Stimulated activated CD4-positive, alpha-beta T cell treated with anti-CD3 and anti-CD28 coated beads, Interleukin-15, amount 100 ng/mL, for 24 hours (primary cell): ENCODE measurements at places on chromosomes 4 and X.

DNA sequence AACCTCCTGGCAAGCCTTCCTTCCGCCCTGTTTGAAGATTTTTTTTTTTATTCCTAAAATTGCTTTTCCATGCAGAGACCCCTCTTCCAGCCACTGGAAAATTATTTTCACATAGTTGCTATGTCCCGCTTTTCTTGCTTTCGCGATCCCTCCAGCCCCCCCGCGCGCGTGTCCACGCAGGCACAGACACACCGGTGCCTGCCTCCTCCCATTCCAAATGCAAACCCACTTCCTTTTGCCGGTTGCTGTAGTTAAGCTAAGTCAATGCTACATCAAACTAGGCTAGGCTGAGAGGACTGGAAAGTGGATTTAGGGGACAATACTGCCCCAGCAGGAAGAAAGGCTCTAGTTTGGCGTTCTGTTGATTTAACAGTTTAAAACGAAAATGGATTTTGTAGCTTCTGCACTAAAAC lies 111.0 kb downstream of the DHX15 start:
- DNase-seq = no peak

DNA sequence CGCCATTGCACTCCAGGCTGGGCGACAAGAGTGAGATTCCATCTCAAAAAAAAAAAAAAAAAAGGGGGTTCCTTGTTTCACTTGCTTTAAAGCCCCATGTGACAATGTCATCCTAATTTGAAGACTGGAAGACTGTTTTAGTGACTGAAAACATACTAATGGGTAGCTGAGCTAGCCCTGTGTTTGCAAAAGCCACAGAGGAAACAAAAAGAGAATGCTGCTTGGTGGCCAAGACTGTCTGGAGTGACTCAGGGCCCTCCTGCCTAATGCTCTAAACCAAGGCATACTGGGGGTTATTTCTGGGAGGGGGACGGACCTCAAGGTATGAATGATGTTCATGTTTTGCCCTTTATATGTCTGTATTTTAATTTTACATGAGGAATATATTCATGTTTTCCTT lies 16.0 kb downstream of the HPSE start:
- no peak for DNase-seq

DNA sequence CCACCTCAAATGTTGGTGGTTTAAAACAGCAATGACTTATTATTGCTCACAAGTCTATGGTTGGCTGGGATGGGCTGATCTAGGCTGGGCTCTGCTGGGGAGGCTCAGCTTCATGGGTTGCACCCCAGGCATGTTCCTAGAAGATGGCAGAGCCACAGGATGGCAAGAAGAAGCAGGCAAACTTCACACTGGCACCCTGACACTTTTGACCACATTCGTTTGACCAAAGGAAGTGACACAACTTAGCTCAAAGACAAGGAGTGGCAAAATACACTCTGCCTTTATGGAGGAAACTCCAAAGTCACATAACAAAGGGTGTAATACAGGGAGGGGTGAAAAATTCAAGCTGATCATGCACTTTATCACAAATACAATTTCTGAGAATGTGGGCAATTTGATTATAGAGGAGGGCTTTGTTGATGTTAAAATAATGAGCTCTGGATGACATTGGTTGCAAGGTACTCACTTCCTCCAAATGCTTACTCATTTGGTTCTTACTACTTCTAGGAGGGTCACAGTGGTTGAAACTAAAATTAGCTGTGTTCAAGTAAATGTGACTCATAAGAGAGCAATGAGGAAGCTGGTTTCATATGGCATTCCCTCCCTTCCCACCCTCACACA lies 249.2 kb upstream of the RPS6KA3 start:
- DNase-seq = peak; percentile 35

DNA sequence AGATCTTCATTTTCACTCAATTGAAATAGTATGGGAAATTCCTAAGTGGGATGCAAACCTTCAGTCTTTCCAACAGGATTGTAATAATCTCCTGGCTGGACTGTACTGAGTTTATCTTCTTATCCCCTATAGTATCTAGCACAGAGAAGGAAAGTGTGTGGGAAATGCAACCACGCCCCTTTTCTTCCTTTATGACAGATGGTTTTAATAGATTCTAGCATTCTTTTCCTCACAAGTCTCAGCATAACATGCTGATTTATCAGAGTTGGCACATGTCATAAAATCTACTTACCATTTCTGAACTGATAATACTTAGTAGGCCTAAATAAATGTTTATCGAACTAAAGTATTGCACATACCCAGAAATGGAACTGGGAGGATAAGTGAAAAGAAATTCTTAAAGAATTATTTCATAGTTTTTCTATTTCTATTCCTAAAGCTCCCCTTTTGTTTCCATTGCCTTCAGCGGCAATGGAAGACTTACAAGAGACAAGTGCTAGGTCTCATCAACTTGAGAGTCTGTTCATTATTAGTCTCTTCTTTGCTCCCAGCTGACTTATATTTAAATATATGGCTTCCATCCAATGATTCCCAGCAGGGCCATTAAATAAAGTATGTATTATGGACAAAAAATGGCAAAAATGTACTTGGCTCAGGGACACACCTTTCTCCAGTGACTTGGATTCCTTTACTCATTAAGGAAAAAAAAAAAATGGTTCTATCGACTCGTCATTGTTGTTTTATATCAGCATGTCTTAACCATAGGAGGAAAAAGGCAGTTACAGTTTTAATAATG lies 484.5 kb downstream of the IL1RAPL1 start:
- no peak for DNase-seq

GRCh38 chr4:80036949-80037685 lies 35.9 kb downstream of the ANTXR2 start:
- DNase-seq = no peak

GRCh38 chr4:183905593-183906488 lies 734 bp downstream of the STOX2 start:
- DNase-seq = peak; percentile 24

DNA sequence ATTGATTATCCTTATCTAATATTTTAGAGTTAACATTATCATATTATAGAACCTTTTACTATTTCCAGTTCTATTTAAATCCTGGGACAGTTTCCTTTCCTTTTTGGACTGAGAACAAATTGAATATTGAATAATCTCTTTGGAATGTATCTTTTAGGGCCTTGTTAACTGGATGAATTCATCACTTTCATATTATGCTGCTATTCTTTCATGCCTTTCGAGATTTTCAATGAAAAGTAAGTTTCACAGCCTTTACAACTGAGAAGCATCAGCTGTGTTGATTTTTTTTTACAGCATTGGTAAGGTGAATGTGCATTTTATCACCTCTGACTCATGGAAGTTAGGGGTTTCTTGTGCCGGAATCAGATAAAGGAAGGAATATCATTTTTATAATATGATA lies 39.6 kb downstream of the PDLIM5 start:
- no peak for DNase-seq

DNA sequence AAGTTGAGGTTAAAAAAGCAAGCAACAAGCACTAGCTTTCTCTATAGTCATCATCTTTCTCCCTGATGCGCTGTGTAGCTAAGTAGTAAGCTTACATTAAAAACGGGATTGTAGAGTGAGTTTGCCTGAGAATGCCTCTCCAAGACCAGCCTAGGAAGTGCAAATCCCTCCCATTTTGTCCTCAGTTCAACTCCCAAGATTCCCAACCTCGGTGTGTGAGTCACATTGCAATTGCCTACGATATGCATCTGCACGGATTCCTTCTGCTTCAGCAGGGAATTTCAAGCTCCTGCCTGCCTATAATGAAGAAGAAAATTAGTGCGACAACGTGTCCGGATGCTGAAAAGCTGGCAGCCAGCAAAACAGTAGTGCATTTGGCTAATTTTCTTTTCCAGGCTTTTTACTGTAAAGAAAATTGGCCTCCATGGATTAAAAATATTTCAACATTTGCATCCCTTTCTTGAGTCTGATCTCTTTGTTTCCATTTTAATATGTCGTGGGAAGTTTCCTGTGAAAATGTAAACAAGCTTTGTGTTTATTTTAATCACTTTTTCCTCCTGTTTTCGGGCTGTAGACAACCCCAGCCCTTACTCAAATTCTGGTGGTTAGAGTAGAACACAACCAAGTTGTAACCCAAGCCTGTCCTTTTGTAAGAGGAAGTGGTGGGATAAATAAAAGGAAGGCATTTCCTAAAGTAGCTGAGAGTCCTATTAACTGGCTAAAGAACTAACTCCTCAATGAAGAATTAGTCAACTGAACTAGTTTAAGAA lies 58.4 kb upstream of the TET2 start:
- no peak for DNase-seq

GRCh38 chrX:50721764-50722521 lies 92.1 kb downstream of the SHROOM4 start:
- DNase-seq = no peak

GRCh38 chrX:50067435-50068284 lies 133.1 kb downstream of the AKAP4 start:
- DNase-seq = no peak

GRCh38 chr4:148239494-148239985 lies 202.7 kb downstream of the NR3C2 start:
- DNase-seq = no peak

DNA sequence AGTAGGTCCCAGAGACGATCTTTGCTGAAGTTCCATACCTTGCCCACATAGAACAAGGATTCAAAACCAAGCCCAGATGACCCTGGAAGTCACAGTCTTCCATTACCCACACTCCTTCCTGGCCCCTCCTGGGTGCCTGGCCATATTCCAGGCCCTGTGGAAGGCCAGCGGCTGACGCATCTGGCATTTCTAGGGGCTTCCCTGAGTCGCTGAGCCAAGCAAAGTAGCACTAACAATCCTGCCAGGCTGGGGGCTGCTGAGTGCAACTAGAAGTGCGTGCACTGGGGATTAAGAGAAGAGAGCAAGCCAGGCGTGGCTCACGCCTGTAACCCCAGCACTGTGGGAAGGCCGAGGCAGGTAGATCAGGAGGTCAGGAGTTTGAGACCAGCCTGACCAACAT lies 175.2 kb upstream of the CPEB2 start:
- DNase-seq = no peak

DNA sequence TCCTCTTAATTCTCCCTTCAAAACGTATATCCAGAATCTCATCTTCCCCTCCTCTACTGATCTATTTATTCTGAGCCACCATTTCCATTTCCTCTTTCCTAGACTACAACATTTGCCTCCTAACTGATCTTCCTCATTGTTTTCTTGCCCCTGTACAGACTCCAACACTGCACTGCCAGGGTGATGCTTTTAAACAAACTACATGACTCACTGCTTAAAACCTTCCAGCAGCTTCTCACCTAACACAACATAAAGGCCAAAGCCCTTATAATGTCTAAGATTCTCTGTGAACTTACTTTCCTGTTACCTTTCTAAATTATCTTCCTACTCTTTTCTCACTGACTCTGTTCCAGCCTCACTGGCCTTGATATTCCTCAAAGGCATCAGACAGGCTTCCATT lies 161.0 kb upstream of the HS3ST1 start:
- DNase-seq = no peak
